ENCODE measurements at places on chromosomes 2 and 18. TPM values are rescaled to one million over a fixed set of nuclear protein-coding genes. Genes with fewer than 3 reads are reported as not detected.

The GKN2 gene
- total RNA-seq = not detected

The CTAGE1 gene
- not detected for total RNA-seq

The GPR39 gene
- 1.0 TPM for total RNA-seq

The CCDC102B gene
- total RNA-seq = 8.1 TPM

- no peak for DNase-seq
These were observed 17.1 kb upstream of the TMEM237 start for GRCh38 chr2:201660293-201660895.

- no peak for DNase-seq
These were observed 81.1 kb upstream of the CD302 start for GRCh38 chr2:159879051-159879604.

DNA sequence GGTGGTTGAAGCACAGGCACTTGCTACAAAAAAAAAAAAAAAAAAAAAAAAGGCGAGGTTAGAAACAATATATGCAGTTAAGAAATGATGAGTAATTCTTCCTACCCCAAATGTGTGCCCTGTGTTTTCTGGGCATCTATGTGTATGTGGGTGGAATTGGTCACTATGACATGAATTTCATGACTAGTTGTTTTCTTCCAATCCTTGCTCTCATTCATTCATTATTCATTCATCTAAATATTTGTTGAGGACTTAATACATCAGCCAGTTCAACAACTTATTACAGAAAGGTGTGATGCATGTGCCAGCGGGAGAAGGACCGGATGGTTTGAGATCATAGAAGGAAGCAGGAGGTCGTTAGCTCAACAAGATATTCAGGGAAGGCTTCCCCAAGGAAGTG lies 8.3 kb upstream of the EGR4 start:
- DNase-seq = no peak

- DNase-seq = no peak
These were observed 139.6 kb upstream of the NETO1 start for GRCh38 chr18:73007195-73007914.

DNA sequence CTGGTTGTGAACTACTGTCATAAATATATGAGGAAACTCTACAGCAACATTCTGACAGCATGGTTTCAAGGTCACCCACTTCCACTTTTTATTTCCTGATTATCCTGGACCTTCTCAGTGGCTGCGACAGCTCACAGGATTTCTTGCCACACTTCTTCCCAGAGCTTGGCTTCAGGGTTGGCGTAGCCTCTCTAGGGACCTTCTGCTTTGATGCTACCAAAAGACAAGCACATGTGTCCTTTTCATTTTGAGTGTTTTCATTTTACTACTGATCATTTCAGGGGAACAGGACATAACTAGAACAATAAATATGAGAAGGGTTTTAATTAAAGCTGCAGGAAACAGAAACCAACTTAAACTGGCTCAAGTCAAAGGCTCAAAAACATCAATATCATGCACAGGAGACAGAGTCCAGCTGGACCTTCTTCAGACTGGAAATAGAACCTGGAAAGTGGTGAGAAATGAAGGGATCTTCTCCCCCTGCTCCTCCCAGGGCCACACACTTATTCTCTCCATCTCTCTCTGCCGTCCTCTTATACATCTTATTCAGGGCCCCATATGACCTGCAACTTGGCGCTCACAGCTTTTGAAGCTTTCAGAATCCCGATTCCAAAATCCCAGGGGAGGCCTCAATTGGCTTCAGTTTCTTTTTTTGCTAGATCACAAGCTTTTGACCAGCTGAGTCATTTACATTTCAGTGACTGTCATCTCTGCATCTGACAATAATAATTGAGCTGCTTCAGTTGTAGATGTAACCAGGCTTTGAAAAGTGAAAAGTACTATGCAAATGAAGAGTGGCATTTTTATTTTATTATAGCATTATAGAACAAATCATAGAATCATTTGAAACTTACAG lies 9.7 kb downstream of the VIT start:
- DNase-seq = no peak

- no peak for DNase-seq
These were observed 6.8 kb downstream of the MGAT5 start for GRCh38 chr2:134260713-134261112.

DNA sequence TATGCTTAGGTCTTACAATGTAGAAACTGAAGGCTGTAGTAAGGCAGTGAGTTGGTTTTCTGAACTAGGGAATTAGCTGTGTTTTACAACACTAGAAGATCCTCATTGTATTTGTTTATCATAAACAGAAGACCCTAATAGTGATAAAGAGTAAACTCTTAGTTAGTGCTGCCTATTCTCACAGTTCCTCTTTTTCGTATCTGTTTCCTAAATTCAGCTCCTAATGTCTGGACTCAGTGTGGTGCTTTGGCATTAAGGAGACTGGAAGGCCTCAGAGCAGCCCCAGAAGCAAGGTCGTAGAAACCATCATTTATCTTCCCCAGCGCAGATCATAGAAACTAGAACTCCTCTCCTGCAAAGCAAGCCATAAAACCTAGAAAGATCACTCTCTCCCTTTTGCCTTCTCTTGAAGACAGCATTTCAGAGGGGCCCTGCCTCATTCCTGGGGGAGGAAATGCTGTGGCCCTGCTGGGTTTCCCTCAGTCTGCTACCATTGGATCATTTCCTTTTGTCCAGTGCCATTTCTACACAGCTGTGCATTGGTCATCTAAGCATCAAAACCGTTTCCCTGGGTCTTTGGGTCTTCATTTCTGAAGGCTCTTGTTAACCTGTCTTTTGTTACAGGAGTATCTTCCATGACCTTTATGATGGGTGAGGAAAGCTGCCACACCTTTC lies 4.7 kb downstream of the ACP1 start:
- DNase-seq = no peak

GRCh38 chr2:3780477-3781402 lies 77.4 kb downstream of the DCDC2C start:
- peak; percentile 76 for DNase-seq
